ENCODE measurements at places on chromosomes 11 and 22.

- no peak for DNase-seq
These were observed 41.7 kb downstream of the CASP12 start for GRCh38 chr11:104856607-104857006.

DNA sequence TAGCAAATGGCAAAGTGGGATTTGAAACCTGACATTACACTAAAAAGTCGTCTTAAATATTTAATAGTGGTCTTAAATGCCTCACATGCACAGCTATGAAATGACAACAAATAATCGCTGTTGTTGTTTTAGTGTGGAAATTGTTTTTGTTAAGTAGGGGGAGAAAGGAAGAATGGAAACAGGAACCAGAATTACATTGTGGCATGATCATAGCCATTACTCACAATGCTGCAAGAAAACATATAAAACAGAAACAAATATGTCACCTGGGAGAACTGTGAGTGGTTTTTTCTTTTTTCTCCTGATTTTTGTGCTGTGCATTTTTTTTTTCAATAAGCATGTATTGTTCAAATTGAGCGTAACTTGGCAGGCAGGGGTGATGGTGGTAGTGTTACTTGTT lies 22.9 kb downstream of the FAM76B start:
- DNase-seq, result no peak

DNA sequence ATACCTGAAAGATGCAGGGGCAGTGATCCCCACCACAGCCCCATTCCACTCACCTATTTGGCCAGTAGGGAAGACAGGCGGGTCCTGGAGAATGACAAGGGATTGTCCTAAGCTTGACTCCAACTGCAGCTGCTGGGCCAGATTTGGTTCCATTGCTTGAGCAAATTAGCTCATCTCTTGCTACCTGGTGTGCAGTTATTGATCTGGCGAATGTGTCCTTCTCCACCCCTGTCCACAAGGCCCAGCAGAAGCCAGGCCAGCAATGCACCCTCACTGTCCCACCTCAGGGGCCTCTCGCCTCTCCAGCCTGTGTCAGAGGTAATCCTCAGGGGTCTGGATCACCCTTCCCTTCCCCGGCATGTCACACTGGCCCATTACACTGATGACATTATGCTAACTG lies 23.3 kb downstream of the TSPAN32 start:
- no peak for DNase-seq

GRCh38 chr11:86365546-86365945 lies 9.1 kb upstream of the CCDC81 start:
- peak; percentile 43 for DNase-seq

DNA sequence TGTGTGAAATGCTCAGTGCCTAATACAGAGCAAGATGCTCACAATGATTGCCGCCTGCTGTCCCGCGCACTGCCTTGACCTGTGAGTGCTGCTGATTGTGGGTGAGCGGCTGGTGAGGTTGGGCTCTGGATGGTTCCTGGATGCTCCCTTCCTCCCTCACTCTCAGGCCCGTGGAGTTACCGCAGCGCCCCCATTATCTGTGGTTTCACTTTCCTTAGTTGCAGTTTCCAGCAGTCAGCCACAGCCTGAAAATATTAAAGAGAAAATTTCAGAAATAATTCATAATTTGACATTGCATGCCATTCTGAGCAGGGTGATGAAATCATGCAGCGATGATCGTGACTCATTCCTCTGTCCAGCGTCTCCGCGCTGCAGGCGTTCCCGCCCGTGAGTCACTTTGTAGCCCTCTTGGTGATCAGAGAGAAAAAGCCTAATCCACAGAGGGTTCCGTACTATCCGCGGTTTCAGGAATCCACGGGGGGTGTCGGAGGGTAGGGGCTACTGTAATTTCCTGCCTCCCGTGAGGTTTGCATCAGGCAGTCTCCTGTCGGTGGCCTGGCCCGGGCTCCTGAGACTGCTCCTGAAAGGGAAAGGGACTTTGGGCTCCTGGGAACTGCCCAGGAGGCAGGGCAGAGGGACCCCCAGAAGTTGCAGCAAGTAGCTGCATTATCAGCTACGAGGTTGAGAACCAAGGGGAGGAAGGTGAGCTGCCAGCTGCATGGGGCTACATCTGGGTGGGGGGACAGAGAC lies 10.6 kb downstream of the RPL3 start:
- peak; percentile 78 for DNase-seq

DNA sequence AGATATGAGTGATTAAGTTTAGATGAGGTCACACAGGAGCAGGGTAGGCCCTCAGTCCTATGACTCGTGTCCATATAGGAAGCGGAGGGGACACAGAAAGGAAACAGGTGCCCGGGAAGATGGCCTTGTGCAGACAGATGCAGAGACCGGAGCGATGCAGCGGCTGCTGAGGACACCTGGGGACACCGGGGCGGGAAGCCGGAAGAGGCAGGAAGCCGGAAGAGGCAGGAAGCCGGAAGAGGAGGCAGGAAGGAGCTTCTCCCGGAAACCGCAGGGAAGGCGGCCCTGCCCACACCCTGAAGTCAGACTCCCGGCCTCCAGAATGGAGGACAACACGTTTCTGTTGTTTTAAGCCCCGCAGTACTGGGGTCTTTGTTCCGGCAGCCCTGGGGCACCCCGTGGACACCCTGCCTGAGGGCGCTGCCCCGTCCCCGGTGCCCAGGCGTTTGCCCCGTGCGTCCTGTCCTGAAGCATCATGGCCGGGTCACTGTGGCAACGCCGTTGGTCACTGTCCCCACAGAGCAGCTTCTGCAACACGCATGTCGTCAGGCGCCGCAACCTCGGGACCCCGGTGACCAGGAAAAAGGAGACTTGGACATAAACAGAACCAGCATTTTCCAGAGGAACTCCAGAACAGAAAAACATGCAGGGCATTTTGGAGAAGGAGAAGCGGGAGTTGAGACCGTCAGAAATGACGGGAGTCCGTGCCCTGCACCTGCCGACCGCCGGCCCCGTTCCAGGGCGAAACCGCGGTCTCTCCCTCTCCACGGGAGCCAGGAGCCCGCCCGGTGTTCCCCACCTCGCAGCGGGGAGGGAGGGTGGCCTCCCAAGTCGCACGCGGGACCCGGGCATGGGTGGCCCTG lies 103.4 kb downstream of the BRD1 start:
- DNase-seq, result no peak

DNA sequence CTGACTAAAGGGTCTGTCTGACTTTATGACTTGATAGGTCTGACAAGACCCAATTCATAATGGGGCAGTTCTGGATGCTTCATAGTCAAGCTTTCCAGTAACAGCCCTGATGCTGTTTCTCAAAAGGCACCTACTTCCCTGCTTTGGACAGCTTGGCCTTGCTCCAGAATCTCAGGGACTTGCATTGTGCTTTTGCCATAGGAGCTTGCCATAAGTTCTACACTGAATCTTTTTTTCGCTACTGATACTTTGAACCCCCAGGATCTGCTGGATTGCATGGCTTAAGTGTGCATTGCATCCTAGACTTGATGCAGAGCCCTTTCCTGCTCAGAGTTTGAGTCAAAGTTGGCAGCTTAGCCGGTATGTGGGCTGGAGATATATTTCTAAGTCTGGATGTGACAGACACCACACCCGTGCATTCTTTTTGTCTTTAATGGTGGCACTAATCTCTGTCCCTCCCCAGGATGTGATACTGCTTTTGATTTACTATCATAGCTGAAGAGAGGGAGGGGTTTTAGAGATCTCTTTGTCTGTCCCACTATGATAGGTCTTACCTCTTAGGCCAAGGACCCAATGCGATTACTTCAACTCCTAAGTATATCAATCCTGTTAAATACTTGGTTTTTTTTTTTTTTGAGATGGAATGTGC lies 16.9 kb upstream of the SLC3A2 start:
- no peak for DNase-seq

GRCh38 chr11:68016161-68016903 lies 6.2 kb downstream of the ALDH3B1 start:
- DNase-seq, result no peak

- DNase-seq, result no peak
These were observed 17.9 kb upstream of the ADA2 start for GRCh38 chr22:17237038-17237668.

DNA sequence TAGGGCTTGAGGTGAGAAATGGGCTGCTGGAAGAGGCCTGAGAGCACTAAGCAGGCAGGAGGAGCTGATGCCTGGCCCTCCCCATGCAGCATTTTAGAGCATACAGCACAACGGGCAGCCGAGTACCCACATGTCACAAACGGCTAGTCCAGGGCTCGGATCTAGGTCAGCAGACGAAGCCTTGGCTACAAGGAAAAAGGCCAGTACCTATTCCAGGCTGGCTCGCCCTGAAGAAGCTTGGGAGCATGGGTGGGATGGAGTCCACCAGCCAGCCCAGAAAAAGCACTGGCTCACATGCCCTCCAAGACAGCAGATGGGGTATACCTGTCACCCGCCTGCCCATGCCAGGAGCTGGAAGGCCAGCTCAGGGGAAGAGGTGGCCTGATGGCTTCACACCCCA lies 9.6 kb downstream of the UFD1 start:
- DNase-seq, result no peak
